AG09319 (cell line): ENCODE measurements at places on chromosomes 12 and 14.
A peak's percentile ranks its signal among the peaks of the same experiment; 100 is the strongest.

DNA sequence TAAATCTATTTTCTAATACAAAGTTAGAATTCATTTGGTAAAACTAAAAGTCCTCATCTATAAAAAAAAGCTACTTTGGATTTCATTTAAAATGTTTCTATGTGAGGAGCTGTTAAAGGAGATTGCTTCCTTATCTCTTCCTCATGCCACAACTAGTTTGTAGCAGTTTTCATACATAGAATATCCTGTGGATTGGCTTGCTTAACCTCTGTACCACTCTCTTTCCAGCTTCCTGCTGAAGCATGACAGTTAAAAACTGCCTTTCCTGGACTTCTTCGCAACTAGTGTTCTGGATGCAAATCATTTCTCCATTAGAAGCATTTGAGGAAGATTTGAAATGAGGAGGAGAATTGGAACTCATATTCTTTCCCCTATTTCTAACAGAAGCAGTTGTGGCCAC, 49.6 kb downstream of the ST8SIA1 start:
- no peak for DNase-seq

GRCh38 chr14:38038986-38039385, 168.7 kb upstream of the SSTR1 start:
- DNase-seq: no peak

DNA sequence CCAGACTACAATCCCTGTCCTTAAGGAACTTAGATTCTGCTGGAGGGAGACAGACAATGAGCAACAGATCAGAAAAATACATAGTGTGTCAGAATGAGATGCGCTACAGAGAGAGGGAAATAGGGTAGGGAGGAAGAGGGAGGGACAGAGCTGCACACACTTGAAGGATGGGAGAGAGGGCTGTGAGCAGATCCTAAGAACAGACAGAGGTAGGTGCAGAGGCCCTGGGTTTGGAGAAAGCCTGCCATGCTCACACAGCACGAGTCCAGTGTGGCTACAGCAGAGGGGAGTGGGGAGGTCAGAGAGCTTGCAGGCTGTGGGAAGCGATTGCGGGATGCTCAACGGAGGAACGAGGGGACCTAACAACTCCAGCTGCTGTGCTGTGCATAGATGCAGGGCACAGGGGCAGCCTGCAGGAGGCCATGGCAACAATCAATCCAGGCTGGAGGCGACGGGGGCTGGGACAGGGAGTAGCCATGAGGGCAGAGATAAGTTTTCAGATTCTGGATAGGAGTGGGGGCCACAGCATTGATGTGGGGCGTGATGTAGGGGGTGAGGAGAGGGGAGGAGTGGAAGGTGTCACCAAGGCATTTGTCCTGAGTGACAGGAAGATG, 20.7 kb downstream of the FAIM2 start:
- no peak for DNase-seq

DNA sequence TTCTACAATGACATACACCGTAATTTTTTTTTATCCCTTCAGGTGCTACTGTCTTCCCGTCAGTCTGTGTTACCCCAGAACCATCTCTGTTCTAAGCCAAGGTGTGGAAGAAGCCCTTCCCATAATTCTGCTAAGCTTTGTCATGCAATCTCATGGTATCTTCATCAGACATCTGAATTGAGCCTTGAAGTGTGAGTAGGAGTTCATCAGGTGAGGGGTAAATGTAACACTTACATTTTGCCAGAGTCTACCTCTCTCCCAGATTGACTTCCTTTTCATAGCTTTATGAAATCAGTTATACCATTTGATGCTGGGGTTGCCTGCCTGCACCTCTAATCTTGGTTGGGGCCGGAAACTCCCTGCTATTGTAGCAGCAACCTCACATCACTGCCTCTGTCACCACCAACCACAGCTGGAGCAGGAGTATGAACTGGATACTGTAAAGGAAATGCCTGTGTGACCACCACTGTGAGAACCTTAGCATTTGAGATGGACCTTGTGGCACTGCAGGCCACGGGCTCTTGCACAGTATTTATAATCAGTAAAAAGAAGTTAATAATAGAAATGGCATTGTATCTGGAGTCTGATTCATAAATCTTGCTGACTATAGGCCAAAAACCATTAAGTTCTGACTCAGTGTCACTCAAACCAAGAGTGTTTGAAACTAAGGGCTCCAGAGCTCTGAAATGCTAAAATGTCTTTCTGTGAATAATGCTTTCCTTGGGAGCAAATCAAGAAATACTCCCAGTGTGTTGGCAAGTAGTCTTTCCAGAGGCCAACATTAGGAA, 58.7 kb upstream of the STK38L start:
- peak; percentile 29 for DNase-seq

DNA sequence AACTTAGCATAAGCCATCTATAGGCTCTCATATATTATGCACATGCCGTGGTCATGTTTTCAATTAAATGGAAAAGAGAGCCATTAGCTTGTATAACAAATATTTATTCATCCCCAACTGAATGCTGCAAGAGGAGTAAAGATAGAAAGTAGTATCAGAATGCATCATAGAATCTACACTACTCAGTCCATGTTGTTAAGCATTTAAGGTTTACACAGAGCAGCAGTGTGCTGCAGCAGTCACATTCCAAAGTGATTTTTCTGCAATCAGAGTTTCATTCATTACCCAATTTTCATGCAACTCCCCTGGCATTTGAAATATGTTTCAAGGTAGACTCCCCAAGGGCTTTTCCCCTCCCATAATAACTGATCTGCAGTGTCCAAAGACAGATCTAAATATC, 82.2 kb upstream of the LMO3 start:
- no peak for DNase-seq

GRCh38 chr12:78870539-78870938, 6.0 kb downstream of the SYT1 start:
- no peak for DNase-seq

GRCh38 chr12:72511498-72511897, 239.3 kb downstream of the TRHDE start:
- no peak for DNase-seq

- no peak for DNase-seq
Observed at GRCh38 chr12:44031472-44032185, 195.7 kb downstream of the TMEM117 start.

- DNase-seq: no peak
Observed at GRCh38 chr12:88552610-88553079, 27.6 kb downstream of the KITLG start.

GRCh38 chr12:53328043-53328435, 6.6 kb upstream of the AAAS start:
- DNase-seq: no peak
